ENCODE measurements at places on chromosomes 1 and 21. TPM values are rescaled to one million over a fixed set of nuclear protein-coding genes. Genes with fewer than 3 reads are reported as not detected.

UMODL1 gene
- polyA plus RNA-seq: not detected

C1orf94 gene
- not detected for polyA plus RNA-seq

ELAVL4 gene
- not detected for polyA plus RNA-seq

KIF14 gene
- polyA plus RNA-seq: 2.5 TPM

TRNP1 gene
- 102 TPM for polyA plus RNA-seq

RNF186 gene
- not detected for polyA plus RNA-seq

RIPPLY3 gene
- polyA plus RNA-seq: 0.56 TPM

FAM167B gene
- 0.27 TPM for polyA plus RNA-seq

FAM72C gene
- 5.4 TPM for polyA plus RNA-seq

LRRC7 gene
- not detected for polyA plus RNA-seq

SLC44A3 gene
- 2.1 TPM for polyA plus RNA-seq

ARHGEF10L gene
- 2.5 TPM for polyA plus RNA-seq

DPT gene
- polyA plus RNA-seq: not detected

INSRR gene
- not detected for polyA plus RNA-seq

LRIF1 gene
- polyA plus RNA-seq: 8.4 TPM

C1orf185 gene
- polyA plus RNA-seq: not detected
